ENCODE measurements at places on chromosomes 16 and 17.
A peak's percentile ranks its signal among the peaks of the same experiment; 100 is the strongest.

- no peak for DNase-seq
Measured at GRCh38 chr17:78793415-78793814, 11.3 kb upstream of the CYTH1 start.

DNA sequence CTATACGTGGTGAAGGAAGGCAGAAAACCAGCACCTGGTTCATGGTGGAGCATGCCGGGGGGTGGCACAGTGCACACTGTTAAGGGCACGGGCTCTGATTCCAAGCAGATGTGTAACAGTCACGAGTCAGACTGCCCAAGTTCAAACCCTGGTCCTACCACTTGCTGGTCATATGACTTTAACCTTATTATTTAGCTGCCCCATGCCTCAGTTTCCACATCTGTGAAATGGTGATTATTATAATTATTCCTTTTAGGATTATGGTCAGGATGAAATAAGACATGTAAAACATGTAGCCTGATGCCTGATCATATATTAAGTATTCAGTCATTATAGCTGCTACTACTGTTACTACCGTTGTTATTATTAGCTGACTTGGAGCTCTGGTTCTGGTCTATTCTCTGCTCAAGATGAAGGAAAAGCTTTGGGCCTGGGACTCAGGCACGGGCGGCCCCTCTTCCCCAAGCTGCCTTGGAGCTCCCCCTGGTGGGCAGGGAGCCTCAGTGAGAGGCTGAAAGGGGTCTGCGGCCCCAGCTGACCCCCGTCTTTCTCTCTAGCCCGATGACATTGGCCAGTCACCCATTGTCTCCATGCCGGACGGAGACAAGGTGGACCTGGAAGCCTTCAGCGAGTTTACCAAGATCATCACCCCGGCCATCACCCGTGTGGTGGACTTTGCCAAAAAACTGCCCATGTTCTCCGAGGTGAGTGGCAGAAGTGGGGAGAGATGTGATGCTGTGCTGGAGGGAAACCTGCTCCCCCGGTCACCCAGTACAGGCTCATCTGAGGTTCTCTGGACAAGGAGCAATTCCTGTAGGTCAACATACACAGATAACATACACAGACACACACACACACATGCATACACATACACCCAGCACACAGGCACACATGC lies 14.0 kb downstream of the NR1D1 start:
- DNase-seq, result no peak

DNA sequence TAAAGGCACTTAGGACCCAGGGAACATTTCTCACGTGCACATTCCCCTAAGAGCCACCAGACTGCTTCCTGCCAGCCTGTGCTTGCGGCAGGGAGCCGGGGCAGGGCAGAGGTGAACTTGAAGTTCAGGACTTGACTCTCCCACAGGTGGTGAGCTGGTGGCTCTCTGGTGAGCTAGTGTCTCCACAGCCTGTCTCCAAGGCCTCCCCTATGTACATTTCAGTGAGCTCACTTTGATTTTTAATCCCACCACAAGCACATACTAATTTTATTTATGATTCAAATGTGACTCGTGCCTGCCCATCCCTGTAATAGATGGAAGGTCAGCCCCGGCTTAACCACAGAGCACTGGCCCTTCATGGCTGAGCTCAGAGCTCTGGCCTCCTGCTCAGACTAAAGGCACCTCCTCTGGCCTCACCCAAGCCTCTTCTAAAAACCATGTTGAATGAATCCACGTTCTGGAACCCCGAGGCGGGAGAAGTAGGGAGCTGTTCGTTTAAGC lies 9.2 kb downstream of the SNN start:
- peak; percentile 24 for DNase-seq

DNA sequence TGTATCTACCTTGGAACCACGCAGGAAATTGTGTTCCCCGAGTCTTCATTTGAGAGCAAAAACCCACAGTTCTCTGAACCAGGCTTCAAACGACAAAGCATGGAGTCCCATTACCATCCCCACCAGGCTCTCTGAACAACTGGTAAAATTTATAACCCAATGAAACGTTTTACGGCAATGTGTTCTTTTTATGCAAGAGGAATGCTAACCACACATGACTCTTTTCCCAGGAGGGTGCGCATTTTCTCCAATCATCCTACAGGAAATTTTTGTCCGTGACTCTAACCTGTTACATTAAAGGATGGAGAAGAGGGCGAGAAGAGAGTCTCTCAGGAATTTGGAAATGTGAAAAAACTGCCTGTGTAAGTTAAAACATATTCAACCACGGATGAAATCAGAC lies 17.8 kb downstream of the STX8 start:
- no peak for DNase-seq

- peak; percentile 49 for DNase-seq
Measured at GRCh38 chr17:79651761-79652160, 40.9 kb upstream of the RBFOX3 start.

Measured in kidney (tissue), 22 donors.